ENCODE measurements at places on chromosomes 16 and 17.
A peak's percentile ranks its signal among the peaks of the same experiment; 100 is the strongest.

GRCh38 chr16:18037051-18037450, 299.5 kb downstream of the NPIPA8 start:
- no peak for DNase-seq

DNA sequence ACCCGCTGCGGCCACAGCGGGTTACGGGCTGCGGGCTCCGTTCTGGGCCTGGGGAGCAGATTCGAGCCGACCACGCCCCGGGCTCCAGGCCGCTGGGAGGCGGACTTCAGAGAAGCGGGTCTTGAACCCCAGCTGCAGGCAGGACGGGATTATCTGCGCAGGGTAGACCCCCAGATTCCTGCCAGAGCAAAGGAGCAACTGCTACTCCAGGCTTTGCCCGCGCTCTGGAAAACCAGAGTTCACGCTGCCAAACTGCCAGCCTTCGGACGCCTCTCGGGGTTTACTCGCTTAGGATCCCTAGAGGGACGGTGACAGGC, 301 bp upstream of the ULK2 start:
- DNase-seq, result no peak

- no peak for DNase-seq
Observed at GRCh38 chr17:48990882-48991357, 6.3 kb upstream of the IGF2BP1 start.

DNA sequence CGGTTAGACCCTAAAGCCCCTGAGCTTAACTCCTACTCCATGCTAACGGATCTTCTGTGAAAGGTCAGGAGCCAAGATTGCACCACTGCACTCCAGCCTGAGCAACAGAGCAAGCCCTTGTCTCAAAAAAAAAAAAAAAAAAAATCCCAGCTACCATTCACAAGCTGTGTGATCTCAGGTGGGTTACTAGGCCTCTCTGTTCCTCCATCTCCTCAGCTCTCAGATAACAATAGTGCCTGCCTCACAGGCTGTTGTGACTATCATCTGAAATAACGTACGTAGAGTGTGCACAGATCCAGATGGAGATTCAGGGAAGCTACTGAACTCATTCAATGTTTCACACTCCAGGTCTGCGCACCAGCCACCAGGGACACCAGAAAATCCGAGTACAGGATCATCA, 57.8 kb downstream of the C16orf95 start:
- no peak for DNase-seq

GRCh38 chr17:8143581-8144400, 8.4 kb downstream of the PER1 start:
- no peak for DNase-seq

DNA sequence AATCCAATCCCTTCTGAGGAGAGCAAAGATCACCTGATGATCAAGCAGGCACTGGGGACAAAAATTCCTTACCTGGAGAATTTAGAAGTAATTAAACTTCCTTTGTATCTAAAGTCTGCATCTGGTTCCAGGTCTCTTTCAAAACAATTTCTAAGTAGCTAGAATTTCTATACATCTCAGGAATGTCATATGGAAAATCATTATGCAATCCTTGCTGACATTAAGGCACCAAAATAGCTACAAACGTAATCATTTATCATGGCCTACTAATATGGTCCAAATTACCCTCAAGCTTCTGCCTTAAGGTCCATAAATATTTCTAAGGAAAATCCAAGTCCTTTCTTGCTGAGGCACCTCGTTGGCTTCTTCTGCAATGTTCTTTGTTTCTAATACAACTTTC, 32.9 kb upstream of the YPEL2 start:
- no peak for DNase-seq

DNA sequence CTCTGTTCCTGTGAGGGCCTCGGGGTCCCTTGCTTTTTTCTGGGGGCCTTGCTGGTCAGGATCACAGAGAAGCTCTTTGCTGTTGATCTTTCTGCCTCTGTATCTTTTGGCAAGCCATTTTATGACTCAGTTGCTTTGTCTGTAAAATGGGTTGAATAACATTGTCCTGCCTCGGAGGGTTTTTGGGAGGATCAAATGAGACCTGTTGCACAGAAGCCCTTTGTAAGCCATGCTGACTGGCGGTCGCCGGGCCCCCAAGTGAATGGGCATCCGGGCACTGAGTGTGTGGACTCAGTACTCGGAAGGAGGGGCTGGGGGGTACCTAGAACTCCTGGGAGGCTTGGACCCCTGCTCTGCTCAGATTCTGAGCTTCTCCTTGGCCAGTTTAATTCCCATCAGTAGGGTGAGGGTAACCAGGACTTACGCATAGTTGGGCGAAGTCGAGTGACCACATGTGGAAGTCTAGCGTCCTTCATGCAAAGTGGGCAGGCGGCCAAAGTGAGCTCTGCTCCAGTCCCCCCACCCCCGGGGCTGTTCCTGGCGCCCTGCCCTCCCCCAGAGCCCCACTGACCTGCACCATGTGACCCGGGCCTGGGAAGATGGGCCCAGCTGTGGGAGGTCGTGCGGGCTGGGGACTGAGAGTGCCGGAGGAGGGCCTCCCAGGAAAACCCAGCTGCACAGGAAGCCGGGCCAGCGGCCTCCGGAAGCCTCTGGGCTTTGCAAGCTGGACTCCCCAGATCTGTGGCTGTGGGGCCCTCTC, 284.0 kb downstream of the SEC14L1 start:
- no peak for DNase-seq

- DNase-seq, result peak; percentile 60
Observed at GRCh38 chr17:1095090-1095852, 84.5 kb downstream of the ABR start.

GRCh38 chr16:2038382-2039231, 9.0 kb downstream of the NTHL1 start:
- no peak for DNase-seq

DNA sequence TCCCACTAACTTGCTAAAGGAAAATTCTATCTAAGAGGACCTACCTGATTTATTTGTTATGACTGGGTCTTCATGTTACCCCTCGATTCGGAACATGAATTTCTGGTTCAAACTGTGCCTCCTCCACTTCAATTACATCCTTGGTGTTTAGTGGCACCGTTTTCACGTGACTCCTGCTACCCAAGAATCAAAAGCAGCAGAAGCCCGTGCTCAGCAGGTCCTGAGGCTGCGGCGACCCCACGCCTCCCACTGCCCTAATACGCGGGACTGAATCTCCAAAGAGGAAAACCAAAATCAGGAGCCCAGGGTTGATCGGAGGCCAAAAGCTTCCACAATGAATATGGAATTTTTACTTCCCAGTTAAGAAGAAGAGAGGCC, 94.0 kb upstream of the METRNL start:
- no peak for DNase-seq

DNA sequence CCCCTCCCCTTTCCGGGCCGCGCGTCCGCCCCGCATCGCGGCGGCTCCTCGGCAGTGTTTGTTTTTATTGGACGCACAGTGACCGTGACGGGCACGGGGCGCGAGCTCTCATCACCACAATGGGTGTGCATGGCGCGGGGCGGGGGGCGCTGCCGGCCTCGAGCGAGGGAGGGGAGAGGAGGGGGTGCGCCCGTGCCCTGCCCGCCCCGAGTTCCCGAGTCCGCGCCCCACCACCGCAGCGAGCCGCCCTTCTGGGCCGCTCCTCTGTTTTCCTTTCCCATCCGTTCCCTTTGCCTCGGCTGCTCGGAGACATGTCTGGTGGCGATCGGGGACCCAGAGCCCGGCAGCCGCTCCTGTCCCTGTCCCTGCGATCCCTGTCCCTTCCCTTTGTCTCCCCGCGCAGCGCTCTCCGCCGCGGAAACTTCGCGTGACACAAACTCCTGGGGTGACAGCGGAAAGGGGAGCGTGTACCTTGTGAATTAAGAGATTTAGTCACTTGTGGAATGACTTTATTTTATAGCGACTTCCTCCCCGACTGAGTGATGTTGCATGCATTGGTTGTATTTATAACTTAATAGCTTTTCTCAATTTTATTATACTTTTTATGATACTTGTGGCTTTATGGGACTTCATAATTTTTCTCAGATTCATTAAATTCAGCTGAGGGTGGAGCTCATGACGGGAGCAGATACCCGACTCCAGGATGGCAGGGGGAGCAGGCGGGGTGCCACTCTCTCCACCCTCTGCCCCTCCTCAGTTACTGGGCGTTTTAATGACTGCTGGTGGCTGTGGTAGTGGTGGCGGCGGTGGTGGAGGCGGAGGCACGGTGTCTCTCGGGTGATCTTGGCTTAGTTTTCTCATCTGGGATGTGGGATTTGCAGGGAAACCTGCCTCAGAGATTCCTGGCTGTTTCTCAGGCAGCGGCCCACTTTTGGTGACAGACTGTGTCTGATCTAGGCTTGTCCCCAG, 40.8 kb downstream of the MRM1 start:
- no peak for DNase-seq

DNA sequence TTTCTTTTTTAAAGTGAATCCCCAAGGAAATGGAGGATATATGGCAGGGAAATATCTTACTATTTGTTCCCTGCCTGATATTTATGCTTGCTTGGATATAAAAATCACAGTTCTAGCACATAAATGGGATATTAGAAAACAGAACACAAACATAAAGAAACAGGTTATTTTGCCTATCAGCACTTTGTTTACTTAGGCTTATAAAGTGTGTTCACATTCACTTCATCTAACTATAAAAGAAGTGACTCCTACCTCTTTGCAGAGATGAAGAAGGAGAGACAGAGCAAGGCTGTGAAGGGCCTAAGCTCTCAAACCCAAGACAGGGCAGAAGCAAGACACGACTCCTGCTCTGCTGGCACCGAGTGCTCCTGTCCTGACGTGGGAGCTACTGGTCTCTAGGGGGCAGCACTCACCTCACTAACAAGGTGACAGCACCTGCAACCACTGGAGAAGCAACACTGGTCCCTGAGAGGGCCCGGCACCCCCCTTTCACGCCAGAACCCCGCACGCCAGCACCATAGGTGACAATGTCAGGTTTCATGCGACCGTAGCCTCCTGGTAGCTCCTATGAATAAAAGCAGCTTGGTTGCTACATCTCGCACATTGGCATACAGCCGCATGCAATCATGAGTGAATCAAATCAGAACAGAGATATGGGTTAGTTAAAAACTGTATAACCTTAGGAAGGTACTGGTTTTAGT, 32.0 kb downstream of the MBTPS1 start:
- peak; percentile 79 for DNase-seq

DNA sequence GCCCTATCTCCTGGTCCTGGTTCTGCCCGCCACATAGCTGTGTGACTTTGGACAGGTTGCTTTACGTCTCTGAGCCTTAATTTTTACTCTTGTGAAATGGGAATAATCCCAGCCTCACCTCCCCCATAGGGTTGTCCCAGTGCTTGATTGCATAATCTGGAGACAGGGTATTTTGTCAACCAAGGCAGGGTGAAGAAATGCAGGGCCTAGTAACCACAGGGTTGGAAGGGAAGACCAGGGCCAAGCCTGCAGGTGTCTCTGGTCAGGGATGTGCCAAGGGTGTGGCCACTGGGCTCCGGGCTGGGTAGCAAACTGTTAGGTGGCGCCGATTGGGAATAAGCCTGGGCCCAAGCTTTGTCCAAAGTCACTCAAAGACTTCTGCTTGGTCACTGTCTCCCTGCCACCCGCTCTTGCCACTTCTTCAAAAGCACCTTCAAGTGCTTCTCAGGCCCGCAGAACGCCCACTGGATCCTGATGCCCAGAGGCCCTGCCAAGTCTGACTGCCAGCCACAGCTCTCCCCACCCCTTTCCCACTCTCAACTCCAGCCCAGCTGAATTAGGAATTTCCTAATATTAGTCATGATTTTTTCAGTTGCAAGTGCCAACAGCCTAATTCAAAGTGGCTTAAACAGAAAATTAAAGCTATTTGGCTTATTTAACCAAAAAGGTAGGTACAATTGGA, 20.6 kb upstream of the COL1A1 start:
- no peak for DNase-seq

GRCh38 chr17:48241131-48241591, 133.6 kb downstream of the SNX11 start:
- DNase-seq, result peak; percentile 12

Measured in CD4-positive, alpha-beta T cell treated with Interferon alpha-2 for 1 hour (primary cell).